ENCODE measurements at places on chromosomes 2 and 18.

- DNase-seq, result no peak
Measured at GRCh38 chr18:42113529-42114191, 158.6 kb downstream of the PIK3C3 start.

GRCh38 chr2:85655961-85656417, 12.0 kb downstream of the SFTPB start:
- DNase-seq, result no peak

- DNase-seq, result no peak
Measured at GRCh38 chr18:23798824-23799223, 109.6 kb downstream of the LAMA3 start.

DNA sequence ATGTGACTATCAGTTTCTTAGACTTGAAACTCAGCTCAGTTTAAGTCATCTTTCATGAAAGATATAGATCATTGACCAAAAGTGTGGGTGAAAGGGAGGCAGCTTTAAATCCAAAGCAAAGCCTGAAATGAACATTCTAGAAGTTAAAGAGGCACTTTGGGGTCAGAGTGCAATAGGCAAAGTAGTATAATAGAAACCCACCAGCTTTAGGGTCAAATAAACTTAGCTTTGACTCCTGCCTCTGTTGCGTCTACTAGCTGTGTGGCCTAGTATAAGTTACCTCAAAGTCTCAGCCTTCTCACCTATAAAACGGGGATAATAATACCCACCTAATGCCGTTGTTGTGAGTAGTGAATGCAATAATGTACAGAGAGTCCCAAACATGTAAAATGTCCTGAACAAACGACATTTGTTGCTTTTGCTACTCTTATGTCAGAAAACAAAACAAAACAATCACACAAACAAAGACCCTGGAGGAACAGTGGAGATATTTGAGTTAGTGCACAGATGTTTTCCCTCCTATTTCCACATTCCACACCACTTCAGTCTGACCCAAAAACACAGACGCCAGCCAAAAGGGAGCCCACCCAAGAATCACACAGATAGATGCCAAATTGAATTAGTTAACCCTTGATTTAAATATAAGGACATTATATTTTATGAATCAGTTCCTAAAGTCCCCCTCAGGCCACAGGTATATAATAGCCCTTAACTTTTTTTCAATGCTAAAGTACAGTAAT, 657.0 kb downstream of the ARHGAP15 start:
- no peak for DNase-seq

GRCh38 chr2:197867624-197868023, 63.2 kb downstream of the PLCL1 start:
- no peak for DNase-seq

GRCh38 chr18:12703096-12703567, 290 bp downstream of the PSMG2 start:
- no peak for DNase-seq

- no peak for DNase-seq
Measured at GRCh38 chr2:9674891-9675414, 44.2 kb upstream of the YWHAQ start.

- no peak for DNase-seq
Measured at GRCh38 chr2:133123393-133123792, 444.9 kb downstream of the NCKAP5 start.

GRCh38 chr2:203583701-203584100, 48.6 kb upstream of the RAPH1 start:
- DNase-seq, result no peak

- DNase-seq, result no peak
Measured at GRCh38 chr2:2523461-2524347, 192.6 kb upstream of the MYT1L start.

GRCh38 chr18:61697306-61697909, 195.4 kb downstream of the RNF152 start:
- no peak for DNase-seq

- DNase-seq, result no peak
Measured at GRCh38 chr2:171057575-171057974, 103.1 kb downstream of the TLK1 start.

GRCh38 chr2:50749216-50749615, 282.7 kb downstream of the NRXN1 start:
- no peak for DNase-seq

DNA sequence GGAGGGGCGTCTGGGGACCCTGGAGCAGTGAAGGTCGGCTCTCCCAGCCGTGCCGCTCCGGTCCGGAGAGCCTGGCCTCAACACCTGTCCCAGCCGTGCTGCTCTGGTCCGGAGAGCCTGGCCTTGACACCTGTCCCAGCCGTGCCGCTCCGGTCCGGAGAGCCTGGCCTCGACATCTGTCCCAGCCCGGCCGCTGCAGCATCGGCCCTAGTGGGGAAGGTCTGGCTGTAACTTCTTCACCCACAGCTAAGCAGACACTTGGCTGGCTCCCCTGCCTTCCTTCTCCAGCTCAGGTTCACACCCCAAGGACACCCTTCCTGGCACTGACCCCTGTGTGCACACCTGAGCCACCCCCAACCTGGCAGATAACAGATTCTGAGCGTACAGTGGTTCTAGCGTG, 4.6 kb downstream of the KCNG2 start:
- no peak for DNase-seq

- no peak for DNase-seq
Measured at GRCh38 chr2:19839438-19839837, 62.3 kb downstream of the TTC32 start.

GRCh38 chr2:115369400-115369799, 927.0 kb downstream of the DPP10 start:
- no peak for DNase-seq

Measured in progenitor cell of endocrine pancreas (in vitro differentiated cells).